ENCODE measurements at places on chromosomes 7 and 10.

- peak; percentile 29 for DNase-seq
Measured at GRCh38 chr10:101123085-101123814, 7.8 kb upstream of the TLX1 start.

DNA sequence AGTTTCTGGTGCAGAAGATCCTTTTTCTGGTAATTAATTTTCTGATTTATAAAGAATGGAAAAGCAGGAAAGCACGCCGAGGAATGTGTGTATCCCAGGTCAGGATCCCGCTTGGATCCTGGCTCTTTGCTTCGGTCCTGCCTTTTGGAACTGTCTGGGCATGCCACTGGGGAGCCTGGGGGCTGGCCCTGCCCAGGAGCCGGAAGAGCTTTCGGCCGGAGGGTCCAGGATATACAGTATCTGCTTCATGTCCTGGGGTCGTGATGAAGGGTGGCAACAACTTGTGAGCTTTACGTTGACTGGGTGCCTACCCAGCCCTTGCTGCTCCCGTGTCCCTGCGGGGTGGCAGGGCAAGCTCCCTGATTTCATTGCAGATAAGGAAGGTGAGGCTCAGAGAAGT is 2.4 kb downstream of the SH2D4B start:
- no peak for DNase-seq

GRCh38 chr10:32367793-32368453 is 21.0 kb upstream of the EPC1 start:
- peak; percentile 77 for DNase-seq

DNA sequence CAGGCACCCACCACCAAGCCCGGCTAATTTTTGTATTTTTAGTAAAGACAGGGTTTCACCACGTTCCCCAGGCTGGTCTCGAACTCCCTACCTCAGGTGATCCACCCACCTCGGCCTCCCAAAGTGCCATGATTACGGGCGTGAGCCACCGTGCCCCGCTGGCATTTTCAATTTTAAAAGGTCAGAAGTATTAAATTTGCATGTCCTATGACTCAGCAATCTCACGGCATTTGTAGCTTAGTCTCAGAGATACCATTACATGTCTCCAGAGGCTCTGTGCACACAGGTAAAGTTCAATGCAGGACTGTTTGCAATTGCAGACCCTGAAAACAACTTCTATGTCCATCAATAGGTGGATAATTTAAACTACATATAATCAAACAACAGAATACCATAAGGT is 99.2 kb downstream of the DLG5 start:
- no peak for DNase-seq

- DNase-seq, result no peak
Measured at GRCh38 chr10:103885617-103886016, 30.2 kb upstream of the SH3PXD2A start.

DNA sequence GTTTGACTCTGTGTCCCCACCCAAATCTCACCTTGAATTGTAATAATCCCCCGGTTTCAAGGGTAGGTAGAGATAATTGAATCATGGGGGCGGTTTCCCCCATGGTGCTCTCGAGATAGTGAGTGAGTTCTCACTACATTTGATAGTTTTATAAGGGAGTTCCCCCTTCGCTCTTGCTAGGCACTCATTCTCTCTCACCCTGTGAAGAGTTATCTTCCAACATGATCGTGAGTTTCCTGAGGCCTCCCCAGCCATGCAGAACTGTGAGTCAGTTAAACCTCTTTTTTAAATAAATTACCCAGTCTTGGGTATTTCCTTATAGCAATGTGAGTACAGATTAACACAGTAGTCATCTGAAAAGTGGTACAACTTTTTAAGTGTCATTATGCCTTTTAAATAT is 913.5 kb upstream of the LRRN3 start:
- no peak for DNase-seq

GRCh38 chr10:58066126-58066525 is 201.6 kb downstream of the IPMK start:
- DNase-seq, result no peak

- DNase-seq, result no peak
Measured at GRCh38 chr10:87804939-87805569, 13.0 kb downstream of the ATAD1 start.

- no peak for DNase-seq
Measured at GRCh38 chr7:20220921-20221547, 3.9 kb upstream of the MACC1 start.

DNA sequence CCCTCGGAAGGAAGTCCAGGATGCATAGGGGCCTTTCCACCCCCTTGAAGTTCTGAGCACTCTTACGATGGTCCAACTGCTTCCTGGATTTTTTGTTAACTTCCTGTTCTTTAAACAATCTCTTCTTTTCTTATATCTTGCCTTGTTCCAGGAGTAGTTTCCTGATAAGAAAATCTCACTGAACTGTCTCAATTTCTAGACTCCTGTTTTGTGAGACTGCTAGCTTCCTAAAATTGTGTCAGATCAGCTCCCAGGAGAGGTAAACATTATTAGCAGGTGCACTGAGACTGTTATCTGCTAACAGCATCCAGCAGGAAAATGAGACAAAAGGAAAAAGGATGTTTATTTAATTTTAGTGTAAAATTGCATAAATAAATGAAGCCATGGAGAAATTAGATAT is 106.2 kb upstream of the PITRM1 start:
- DNase-seq, result no peak

DNA sequence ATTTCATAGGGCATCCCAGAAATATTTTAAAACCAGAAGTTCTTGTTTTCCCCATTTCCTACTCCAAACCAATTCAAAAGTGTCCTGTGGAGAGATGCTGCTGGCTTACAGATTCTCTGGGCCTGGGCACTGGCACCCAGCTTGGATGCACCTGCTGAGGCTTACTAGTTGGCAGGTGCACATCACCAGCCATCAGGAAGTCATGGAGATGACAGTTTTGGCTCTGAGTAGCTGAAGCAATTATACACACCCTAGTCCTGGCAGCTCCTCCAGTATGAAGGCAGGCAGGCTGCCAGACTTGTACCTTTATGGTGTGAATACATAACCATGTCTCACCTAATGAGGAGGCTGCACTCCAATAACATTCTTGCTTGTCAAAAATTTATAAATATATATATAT is 276.6 kb upstream of the GHITM start:
- DNase-seq, result no peak

DNA sequence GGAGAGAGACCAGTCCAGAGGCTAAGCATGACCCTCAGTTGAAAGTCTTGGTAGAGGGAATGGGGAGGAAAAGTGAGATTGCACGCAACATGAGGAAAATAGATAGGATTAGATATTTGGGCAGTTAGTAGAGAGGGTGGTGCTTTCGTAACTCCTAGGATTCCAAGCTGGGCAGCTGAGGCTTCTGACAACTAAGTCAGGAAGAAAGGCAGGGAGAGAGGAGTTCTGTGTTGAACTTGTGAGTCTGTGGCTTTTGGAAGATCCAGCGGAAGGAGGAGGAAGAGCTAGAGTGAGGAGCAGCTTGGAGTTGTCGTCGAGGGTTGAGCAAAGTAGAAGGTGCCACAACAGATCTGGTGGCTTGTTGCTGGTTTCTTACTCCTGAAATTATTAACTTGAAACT is 21.8 kb downstream of the CUL1 start:
- no peak for DNase-seq

DNA sequence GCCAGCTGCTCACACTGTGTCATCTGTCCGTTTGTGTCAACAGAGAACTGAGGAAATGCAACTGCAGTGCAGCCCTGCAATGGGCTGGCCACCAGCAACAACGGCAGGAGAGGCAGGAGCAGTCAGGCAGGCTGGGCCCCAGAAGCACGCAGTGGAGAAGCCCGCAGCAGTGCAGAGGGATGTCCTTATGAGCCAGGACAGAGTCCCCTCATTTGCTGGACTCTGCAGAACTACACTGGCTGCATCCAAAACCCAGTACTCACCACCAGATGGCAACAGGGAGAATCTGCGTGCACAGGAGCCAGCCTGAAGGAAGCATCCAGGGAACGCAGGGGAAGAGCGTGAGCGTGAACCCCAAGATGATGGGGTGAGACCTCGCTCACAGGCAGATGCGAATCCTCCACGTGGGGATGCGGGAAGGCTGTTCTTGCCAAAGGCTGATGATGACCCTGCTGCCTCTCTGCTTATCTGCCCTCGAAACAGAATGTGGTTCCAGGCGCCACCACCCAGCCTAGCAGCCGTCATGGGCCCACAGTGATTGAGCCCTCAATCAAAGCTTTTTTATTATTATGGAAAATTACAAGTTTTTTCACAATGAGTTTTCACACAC is 232.1 kb downstream of the PTPRN2 start:
- no peak for DNase-seq

DNA sequence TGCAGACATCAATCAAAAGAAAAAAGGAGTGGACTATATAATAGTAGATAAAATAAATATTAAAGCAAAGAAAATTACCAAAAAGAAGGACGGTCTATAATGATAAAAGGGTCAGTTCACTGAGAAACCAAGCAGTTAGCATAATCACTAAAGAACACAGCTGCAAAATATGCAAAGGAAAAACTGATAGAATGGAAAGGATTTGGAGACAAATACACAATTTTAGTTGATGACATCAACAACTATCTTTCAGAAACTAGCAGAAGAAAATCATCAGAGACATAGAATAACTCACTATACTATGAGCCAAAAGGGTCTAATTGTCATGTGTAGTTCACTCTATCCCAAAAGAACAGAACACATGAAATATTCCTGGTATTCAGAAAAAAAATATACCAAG is 316.4 kb upstream of the IGFBP3 start:
- DNase-seq, result no peak

- no peak for DNase-seq
Measured at GRCh38 chr7:131607291-131608115, 51.1 kb upstream of the PODXL start.

DNA sequence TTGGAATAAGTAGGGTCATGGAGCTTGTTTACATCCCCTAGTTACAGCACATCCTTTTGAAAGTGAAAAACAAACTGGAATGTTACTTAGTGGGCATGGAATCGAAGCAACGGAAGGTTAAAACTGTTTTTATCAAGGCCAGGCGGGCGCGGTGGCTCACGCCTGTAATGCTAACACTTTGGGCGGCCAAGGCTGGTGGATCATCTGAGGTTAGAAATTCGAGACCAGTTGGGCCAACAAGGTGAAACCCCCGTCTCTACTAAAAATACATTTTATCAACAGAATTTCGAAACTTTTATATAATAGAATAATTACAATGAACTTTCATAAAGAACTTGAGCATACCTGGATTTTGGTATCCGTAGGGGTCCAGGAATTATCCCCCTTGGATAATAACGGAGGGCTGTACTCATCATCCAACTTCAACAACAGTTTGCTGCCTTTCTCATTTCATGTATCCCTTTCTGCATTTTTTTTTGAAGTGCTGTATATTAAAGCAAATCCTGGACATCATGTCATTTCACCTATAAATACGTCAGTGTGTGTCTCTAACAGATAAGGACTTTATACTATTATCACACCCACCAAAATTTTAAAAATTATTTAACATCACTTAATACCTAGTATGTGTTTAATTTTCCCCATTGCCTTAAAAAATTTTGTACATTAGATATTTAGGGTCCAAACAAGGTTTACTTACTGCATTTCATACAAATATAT is 1.3 kb upstream of the TMED4 start:
- DNase-seq, result peak; percentile 24

GRCh38 chr10:26950934-26951333 is 90.2 kb upstream of the ABI1 start:
- DNase-seq, result no peak

DNA sequence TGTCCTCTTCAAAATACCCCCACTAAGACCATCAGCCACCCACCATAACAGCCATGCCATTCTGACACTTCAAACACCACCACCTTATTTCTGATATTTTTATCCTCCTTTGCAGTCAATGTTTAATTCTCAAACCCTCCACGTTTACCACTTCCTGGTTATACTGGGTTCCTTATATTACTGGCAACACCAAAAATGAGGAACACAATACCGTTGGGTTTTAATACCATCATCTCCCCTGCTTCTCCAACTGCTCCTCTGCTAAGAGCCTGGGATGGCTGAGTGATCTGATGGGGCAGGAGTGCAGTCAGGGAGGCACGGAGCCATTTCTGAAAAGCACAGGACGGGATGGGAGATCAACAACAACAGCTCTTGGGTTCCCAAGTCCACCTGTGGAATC is 140.5 kb downstream of the CHCHD3 start:
- DNase-seq, result no peak

DNA sequence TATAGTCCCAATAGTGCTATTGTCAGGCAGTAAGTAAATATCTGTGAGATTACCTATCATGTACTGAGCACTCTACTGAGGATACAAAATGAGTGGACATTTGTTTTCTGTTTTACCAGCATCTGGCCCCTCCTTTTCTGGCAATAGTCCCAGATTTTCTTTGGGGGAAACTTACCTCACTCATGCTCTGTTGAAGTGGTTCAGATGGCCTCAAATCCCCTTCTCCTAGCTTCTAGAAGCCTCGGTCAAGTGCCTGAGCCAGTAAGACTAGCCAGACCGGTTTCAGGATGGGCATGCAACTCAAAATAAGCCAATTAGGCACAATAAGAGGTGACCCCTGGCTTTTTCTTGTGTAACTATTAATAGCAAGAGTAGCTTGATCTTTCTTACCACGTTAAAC is 19.7 kb downstream of the TRDMT1 start:
- DNase-seq, result no peak

- no peak for DNase-seq
Measured at GRCh38 chr7:41292487-41292886, 410.4 kb downstream of the INHBA start.

DNA sequence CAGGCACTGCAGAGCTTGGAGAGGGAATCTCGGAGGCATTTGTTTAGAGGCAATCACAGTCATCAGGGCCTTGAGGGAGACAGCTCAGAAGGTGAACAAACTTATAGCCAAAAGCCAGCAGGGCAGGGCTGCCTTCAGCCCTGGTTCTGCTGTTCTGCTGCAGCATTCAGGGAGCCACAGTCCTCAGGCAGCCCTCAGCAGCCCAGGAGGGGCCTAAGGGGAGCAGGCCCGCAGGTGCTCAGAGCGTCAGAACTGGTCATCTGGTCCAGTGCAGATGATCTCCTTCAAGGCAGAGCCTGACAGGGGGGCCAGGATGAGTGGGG is 84.7 kb downstream of the ARHGAP22 start:
- DNase-seq, result no peak

DNA sequence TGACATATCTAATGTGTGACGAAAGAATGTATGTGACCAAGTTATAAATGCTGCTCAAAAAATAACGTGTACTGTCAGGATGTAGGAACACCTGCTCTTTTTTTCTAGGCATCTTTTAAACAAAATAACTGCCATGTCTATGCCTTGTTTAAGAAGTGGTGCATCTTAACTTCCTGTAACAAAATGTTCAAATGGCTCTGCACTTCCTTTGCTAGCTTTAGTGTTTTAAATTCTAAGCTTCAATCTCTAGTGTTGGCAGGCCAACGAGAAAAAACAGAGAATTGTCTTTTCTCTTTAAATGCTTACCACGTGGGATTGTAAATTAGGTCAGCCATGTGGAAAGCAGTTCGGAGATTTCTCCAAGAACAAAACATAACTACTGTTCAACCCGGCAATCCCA is 14.6 kb upstream of the PDSS1 start:
- DNase-seq, result no peak

Measured in small intestine (tissue), 16 donors.